ENCODE measurements at places on chromosomes 5 and 9.

- DNase-seq, result no peak
These were observed 4.4 kb upstream of the GLIPR2 start for GRCh38 chr9:36132086-36132485.

GRCh38 chr9:135068776-135069415, 18.6 kb upstream of the OLFM1 start:
- no peak for DNase-seq

- DNase-seq, result no peak
These were observed 205.2 kb upstream of the EDIL3 start for GRCh38 chr5:84589926-84590325.

GRCh38 chr9:86368871-86369521, 14.8 kb upstream of the TUT7 start:
- DNase-seq, result no peak

- no peak for DNase-seq
These were observed 95.8 kb upstream of the ANKRD55 start for GRCh38 chr5:56328753-56329560.

DNA sequence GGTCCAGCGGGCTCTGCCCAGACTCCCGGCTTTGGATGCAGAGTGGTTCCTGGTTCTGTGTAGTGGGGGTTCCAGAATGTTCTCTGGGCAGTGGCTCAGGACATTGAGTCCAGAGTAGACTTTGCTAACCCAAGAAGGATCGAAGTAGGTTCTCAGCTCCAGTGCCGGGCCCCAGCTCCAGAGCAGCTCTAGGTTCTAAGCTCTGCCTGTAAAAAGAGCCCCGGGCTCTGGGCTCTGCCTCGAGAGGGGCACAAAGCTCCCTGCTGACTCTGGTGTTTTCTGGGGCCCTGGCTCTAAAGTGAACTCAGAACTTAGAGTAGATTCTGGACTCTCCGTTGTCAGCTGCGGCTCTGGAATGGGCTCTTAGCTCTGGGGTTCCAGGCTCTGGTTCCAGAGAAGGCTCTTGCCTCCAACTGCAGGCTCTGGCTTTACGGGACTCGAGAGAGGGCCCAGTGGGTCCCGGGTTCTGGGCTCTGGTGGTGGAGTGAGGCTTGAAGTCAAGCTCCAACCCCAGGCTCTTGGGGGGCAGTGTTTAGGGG, 414 bp downstream of the WDR38 start:
- no peak for DNase-seq

DNA sequence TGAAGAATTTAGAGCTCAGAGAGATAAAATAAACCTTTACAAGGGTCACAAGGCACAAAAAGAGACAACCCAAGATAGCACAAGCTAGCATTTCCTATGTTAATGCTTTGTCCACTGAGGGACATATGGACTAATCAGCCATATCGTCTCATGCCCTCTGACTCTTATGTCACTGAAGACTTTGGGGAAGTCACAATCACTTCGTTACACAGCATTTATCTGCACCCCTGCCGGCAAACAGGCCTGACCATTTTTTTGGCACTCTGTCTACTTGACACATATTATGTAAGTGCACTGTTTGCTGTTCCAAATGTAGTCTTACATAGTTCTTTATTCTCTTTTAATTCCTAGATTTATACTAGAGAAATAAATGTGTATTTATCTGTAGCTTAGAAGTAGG, 13.9 kb upstream of the BNC2 start:
- DNase-seq, result no peak

- no peak for DNase-seq
These were observed 8.0 kb downstream of the SPARC start for GRCh38 chr5:151678713-151679112.

DNA sequence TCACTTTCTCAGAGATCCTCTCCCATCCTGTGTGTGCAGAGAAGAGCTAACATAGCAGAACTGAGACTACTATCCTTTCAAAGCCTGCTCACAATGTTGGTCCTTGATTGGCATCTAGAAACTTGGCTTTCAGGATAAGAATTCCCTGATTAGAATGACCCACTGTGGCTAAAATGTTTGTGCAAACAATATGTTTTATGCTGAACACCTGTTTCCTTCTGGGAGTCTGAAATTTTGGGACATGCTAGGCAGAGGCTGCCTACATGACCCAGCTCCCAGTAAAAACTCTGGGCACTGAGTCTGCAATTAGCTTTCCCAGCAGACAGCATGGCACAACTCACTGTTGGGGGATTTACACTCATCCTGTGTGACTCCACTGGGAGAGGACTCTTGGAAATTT, 78.9 kb downstream of the CFAP95 start:
- DNase-seq, result no peak

DNA sequence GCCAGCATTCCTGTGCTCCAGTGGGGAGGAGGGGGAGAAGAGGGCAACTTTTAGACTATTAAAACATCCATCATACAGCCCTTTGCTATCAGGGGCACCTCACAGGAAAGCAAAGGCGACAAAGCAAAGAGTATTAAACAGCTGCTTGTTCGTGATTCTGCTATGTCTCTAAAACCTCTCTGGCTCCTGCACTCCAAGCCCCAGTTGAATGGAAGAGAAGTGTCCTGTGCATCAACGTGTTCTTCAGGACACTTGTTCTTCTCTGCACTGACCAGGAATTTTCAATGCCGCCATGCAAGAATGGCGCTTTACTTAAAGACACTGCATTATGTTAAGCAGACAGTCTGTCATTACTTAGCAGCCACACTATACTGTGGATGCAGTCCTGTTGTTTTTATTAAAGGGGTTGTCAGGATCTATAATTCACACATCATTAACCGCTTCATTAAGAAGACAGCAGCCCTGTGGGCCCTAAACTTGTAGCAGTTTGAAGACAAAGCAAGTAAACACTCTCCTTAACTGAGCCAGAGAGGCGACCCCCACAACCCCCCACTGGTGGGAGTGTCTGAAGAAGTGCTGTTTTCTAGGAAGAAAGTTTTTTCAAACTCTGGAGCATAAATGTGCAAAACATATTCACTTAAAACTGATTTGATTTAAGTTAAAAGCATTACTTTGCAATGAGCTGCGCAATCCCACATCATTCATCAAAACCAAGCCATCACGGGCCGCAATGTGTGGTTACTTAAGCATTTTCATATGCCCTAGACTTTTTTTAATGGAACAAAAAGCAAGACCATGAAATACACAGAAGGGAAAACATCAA, 164.5 kb downstream of the ZNF608 start:
- no peak for DNase-seq

DNA sequence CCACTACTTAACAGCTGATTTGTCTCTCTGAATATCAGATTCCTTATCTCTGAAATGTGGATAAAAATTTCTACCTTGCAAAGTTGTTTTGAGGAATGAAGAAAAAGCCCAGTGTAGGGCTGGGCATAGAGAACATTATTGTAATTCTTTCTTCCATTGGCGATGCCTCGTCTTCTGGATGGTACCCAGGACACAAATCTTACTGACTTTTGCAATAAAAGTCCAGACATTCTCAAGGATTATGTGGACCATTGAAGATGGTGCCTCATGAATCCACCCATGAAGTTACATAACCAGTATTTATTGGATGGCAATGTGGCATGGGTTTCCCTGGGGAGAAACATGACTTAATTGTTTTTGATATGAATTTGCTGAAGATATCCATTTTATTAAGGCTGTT, 33.1 kb downstream of the NNT start:
- DNase-seq, result no peak

- DNase-seq, result no peak
These were observed 1.4 kb upstream of the GABRB2 start for GRCh38 chr5:161547738-161548486.

- no peak for DNase-seq
These were observed 185.6 kb downstream of the DMAC1 start for GRCh38 chr9:7613931-7614330.

- DNase-seq, result no peak
These were observed 707 bp upstream of the RIMOC1 start for GRCh38 chr5:41903382-41903891.

GRCh38 chr9:110545705-110546104, 33.8 kb downstream of the SVEP1 start:
- no peak for DNase-seq

- DNase-seq, result no peak
These were observed 181.6 kb upstream of the TLE4 start for GRCh38 chr9:79390077-79390698.

DNA sequence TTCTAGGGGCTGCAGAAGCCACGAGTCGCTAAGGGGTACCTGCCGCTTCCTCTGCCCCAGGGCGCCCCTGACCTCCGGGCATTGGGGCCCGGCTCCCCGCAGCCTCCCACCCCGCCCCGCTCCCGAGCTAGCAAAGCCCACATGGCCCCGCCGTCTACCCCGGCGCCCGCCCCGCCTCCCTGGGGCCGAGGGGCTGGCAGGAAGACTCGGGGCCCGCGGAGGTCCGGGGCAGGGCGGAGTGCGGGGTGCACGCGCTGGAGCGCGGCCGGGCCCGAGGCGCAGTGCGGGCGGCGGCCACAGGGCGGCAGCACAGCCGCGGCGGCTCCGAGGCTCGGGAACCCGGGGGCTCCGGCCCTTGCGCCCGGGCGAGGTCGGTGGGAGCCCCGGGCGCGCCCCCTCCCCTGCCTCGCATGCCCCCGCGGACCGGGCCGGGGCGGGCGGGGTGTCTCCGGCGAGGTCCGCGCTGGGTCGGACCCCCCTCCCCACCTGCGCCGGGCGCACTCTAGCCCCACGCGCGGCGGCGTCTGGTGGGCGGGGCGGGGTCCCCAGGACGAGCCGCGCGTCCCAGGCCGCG, 6.7 kb downstream of the NRARP start:
- DNase-seq, result no peak

- no peak for DNase-seq
These were observed 18.3 kb downstream of the PTGES2 start for GRCh38 chr9:128109050-128109709.

DNA sequence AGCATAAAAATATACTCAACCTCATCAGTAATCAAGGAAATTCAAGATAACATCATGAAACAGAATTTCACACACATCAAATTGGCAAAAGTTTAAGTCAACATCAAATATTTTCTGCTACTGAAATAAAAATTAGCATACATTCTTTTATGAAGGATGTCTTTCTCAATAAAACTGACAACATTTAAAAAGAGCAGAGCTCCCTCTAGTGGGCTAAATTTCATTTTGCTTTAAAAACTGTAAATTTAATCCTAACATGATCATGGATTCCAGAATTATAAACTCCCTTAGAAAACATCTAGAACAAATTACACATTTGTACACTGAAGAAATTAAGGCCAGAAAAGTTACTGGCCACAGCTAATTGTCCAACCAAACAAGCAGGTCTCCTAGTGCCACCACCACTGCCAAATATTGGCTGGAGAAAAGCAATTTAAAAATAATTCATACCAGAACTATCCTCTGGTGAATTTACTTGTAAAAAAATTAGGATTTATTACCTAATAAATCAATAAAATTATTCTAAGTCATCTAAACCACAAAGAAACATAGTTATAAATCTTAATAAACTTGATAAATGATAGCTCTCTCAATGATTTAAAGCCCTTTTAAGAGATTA, 31.2 kb downstream of the DEPDC1B start:
- DNase-seq, result no peak

- DNase-seq, result no peak
These were observed 3.8 kb downstream of the TLE4 start for GRCh38 chr9:79575547-79575946.

GRCh38 chr5:108700930-108701329, 46.8 kb upstream of the FER start:
- DNase-seq, result no peak

GRCh38 chr9:133604214-133604613, 5.0 kb downstream of the FAM163B start:
- DNase-seq, result no peak

DNA sequence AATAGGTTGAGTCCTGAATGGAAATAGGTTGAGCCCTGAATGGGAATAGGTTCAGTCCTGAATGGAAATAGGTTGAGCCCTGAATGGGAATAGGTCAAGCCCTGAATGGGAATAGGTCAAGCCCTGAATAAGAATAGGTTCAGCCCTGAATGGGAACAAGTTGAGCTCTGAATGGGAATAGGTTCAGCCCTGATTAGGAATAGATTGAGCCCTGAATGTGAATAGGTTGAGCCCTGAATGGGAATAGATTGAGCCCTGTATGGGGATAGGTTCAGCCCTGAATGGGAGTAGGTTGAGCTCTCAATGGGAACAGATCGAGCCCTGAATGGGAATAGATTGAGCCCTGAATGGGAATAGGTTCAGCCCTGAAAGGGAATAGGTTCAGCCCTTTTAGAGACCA, 590.8 kb upstream of the ADAMTS16 start:
- DNase-seq, result no peak

- DNase-seq, result no peak
These were observed 2.4 kb upstream of the TERT start for GRCh38 chr5:1297243-1297642.

Measured in amygdala (tissue), 56 donors.